ENCODE measurements at places on chromosomes 1 and 21.

DNA sequence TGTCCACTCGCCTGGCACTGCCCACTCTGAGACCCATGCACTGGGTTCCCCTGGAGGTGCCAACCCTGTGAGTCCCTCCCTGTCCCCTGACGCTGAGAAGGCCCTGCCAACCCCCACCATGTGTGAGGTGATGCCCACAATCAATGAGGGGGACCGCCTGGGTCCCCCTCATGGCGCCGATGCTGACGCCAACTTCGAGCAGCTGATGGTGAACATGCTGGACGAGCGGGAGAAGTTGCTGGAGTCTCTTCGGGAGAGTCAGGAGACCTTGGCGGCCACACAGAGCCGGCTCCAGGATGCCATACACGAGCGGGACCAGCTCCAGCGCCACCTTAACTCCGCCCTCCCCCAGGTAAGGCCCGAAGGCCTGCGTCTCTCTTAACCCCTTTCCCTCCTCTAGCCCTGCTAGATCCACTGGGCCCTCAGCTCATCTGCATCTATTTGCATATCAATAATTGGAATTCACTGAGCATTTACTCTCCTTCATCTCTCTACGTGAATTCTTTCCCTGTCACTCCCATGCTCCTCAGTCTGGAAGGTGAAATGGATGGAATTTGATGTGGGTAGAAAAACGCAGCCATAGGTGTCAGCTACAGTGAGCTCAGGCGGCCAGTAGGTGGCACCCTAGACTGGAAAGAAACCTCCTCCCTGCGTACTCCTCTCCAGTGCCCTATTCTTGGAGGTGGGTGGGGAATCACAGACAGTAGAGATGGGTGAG lies 12.8 kb downstream of the PPFIA4 start:
- DNase-seq, result peak; percentile 42

DNA sequence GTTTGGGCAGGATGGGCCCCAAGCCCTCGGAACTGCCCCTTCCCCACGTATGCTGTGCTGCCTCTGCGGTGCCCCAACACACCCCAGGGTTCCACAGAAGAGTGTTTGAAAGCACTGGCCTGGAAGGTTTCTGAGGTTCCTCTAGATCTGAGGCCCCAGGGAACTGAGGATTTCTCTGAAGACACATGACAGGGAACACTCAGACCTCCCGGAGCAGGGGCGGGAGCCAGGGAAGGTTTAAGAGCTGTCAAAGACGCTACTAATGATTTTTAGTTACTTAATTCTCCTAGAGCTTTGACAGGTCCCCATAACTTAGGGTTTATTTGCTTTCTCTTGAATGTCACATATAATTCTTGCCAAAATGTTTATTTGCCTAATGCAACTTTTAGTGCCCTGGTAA lies 212.3 kb upstream of the GRIK3 start:
- DNase-seq, result no peak

- no peak for DNase-seq
Measured at GRCh38 chr1:177106196-177106595, 58.3 kb downstream of the ASTN1 start.

DNA sequence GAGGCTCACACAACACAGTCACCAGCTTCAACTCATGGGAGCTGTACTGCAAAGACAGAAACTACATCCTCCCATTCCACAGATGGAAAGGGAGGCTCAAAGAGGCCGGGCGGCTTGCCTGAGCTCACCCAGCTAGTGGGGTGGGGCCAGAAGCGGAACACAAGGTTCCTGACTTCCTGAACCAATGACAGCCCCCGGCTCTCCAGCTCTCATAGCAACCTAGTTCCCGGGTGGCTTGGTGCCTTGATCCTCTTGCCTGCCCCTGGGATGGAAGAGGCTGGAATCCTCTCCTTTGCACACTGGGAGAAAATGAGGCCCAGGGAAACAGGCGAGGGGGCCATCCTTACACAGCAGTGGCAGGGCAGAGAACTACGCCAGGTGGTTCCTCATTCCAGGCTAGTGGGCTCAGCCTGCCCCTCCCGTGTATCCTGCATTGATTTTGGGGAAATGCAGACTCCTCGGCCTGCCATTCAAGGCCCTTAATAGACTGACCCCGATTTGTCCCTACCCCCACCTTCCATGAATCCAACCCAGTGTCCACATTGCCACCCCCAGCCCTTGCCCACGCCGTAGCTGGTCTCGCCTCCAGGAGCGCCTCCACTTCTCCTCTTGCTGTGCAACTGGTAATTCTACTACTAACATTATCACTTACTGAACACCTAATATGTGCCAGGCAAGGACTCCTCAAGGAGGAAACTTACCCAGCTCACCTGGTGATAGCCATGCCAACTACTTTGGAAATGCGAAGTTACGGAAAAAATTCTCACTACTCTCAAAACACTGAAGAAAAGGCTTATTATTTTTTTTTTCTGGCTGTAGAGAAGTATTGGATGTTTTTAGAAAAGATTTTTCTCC lies 5.0 kb downstream of the RAP1GAP start:
- DNase-seq, result no peak

- no peak for DNase-seq
Measured at GRCh38 chr1:93753791-93754763, 72.4 kb upstream of the BCAR3 start.

DNA sequence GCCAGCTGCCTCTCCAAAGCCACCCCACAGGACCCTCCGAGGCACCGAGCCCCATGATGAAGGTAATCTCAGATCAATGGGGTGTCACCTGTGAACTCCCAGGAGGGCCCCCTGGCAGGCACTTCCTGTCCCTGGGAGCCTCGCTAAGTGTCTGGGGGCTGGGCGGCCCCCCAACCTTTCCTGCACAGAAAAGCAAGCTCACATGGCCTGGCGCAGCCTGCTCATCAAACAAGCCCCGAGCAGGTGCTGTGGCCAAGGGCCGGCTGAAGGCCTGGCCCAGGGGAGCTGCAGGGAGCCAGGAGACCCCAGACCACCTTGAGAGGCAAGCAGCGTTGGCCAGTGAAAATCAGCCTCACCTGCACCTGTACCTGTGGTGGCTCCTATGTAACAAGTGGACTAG lies 2.9 kb downstream of the RIPK4 start:
- no peak for DNase-seq

GRCh38 chr21:32253215-32253641 lies 25.6 kb downstream of the MIS18A start:
- DNase-seq, result no peak

DNA sequence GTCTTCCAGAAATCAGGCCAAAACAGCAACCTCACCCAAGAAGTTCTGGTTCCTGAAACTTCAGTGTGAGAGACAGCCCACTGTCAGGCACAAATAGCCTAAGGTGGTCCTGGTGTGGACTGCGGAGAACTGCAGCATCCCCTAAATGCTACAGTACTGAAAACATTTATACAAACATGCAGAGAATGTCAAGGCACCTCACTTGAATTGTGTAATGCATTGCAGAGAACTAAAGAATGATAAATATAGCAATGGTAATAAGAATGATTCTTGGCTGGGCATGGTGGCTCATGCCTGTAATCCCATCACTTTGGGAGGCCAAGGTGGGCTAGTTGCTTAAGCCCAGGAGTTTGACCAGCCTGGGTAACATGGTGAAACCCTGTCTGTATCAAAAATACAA lies 138.6 kb downstream of the TIAM1 start:
- DNase-seq, result no peak

DNA sequence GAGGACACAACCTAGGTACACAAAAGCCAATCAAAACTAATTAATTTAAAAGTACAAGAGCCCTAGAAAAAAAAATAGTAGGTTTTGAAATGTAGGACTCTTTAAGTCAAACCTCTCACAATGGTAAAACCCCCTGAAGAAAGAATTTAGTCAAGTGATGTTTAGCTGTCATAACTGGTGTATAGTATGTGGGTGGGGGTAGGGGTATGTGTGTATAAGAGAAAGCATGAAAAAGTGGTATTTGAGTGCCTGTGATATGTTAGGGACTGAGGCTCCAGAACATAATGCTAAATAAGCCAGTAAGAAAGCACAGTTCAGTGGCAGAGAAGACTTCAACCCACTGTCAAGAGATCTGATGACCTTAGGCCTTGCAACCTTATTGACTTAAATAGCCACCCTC lies 507.9 kb downstream of the TTLL7 start:
- no peak for DNase-seq

DNA sequence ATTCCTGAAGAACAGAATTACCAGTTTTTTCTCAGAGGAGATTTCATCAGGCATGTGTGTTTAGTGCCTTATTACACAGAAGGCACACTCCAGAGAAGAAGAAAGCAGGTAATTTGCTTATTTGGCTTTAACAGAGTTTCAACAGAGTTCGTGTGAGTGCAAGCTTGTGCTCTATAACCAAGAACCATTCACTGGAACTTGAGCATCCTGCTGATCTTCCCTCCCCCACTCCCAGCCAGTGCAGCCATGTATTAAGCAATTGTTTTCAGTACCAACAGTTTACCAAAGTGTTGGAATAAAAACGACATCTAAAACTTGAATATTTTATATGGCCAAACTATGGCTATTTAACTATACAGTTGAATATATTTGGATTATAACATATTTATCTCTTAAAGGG lies 4.3 kb downstream of the MGST3 start:
- DNase-seq, result no peak

DNA sequence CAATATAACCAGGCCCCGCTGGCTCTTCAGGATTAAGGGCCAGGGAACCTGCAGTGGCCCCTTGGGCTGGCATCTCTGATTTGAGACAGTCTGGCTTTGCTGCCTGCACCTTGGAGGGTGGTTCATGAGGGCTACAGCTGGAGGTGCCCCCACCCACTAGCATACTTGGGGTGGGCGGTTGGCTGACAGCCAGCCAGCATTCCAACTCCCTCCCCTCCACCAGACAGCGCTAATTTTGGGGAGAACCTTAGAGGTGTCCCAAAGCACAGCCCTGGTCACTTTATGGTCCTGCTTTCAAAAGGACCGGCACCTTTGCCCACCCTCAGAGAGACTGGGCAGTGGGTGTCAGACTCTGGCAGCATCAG lies 180.7 kb upstream of the VAMP3 start:
- no peak for DNase-seq

DNA sequence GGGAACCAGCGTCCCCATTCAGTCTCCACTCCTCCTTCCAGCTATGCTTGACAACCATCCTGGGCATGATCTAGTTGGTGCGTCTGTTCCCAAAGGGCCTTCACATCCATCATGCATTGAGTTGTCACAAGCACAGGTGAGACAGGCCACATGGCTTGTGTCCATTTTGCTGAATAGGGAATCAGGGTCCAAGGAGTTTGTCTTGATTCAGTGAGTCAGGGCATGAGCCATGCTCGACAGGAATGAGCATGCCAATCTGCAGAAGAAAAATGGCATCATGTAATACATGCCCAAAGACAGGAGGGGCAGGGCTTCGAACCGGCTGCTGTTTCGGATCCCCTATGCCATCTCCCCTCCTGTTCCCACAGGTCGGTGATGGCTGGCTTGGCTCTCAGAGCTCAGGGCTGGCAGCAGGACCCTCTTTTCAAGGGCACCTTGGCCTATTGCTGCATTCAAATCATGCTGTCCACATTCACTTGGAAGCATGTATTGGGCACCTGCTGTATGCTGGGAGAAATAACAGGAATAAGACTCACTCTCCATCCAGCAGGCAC lies 44.5 kb downstream of the PKP1 start:
- no peak for DNase-seq

GRCh38 chr1:244176201-244176600 lies 125.1 kb downstream of the ZBTB18 start:
- no peak for DNase-seq

DNA sequence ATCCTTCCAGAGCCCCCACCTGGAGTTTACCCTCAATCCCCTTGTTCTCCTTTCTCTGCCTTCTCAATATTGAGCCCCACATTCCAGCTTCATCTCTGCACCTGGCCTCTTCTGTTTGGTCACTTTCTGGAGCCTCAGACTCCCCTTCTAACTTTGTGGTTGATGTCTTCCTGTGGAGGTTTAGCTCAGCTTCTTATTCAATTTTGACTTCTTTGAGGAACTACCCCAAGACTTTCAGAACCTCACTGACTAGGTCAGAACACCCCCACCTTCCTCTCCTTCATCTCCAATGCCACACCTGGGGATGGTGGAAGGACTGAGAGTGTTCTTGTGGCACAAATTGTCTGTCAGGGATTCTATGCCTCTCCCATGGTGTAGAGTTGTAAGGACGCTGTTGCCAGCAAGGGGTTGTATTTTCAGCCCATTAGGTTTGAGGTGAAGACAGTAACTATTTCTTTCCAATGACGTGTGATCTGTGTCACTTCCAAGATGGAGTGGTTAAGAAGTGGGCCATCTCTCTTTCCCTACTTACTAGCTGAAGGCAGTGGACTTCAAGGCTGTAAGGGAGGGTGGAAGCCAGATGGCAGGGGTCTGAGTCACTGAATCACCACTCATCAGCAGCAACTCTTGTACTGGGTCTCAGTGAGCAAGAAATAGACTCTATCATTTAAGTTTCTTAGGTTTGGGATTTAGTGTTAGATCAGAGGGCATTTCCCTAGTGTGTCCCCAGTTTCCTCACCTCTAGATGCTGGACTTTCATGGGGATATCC lies 80.6 kb downstream of the PAPPA2 start:
- DNase-seq, result no peak

- DNase-seq, result no peak
Measured at GRCh38 chr1:38826262-38826661, 33.3 kb downstream of the RRAGC start.

- no peak for DNase-seq
Measured at GRCh38 chr1:107934578-107934977, 30.4 kb downstream of the VAV3 start.

GRCh38 chr1:29305943-29306342 lies 69.6 kb downstream of the PTPRU start:
- no peak for DNase-seq

DNA sequence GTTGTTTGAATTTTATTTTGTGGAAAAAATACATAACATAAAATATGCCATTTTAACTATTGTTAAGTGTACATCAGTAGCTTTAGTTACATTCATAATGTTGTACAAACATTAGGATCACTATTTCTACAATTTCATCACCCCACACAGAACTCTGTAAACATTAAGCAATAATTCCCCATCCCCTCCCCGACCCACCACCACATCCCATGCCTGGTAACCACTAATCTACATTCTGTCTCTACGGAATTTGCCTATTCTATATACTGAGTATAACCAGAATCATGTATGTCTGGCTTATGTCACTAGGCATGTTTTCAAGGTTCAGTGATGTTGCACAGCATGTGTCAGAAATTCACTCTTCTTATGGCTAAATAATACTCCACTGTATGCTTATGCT lies 47.7 kb downstream of the CDC42BPA start:
- no peak for DNase-seq

Data from amniotic stem cell (primary cell).